Substantia nigra (tissue), 51 donors: ENCODE measurements at places on chromosomes 5 and 9.

DNA sequence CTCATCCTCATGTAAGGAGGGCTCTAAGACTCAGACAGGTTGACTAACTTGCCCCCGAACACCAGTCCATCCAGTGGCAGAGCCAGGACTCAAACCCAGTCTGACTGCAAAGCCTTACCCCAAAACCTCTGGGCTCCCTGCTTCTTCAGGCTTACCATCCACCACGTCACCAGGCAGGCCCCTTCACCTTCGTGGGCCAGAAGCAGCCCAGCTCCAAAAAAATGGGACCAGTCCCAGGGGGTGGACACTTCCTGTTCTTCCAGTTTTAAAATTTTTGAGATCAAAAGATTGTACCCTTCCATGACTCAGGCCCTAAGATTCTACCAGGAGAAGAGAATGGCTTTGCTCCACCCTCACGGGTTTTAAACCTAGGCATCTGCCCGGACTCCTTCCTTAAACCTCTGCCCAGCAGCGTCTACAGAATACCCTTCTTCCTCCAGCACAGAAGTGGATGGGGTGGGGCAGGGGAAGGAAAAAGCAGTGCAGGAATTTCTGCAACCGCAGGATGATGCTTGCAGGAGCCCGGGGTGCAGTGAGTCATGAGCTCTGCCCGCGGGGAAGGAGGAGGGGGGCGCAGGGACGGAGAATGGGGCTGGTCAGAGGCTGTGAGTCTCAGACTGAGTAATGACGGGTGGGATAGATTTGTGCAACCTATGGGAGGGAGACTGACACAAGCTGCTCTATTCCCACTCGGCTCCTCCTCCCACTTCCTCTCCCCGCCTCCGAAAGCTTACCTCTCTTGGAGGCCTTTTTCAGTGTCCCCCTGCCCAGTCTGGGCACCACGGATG lies 50.4 kb upstream of the STXBP1 start:
- no peak for DNase-seq

DNA sequence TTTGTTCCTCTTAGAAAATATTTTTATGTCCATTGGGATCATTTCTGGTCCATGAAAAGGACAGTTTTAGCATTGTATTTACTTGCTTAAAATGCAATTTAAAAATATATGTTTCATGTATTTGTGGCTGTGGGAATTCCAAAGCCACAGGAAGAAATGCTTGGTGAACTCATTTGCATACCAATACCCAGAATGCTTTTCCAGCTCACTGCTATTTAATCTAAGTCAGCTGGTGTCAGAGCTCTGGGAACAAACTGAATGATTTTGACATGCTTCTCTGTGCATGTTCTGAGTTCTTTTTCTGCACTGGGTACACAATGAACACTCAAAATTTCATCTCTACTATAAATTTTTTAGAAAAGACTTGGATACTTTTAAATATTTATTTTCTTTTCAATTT lies 482.8 kb upstream of the ARRDC3 start:
- no peak for DNase-seq

DNA sequence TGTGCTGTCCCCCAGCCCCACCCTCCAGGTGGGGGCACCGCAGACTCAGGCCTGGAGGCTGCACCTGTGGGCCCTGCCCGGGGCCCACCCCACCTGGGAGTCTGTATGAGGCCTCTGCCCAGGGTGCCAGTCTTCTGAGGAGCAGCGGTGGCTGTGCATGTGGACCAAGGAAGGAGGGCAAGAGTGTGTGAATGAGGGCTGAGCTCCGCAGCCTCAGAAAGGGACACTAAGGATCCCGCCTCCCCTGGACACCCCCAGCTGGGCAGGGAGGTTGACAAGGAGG lies 19.1 kb downstream of the FGD3 start:
- no peak for DNase-seq

GRCh38 chr9:71518045-71518827 lies 250.1 kb downstream of the CEMIP2 start:
- DNase-seq = no peak

GRCh38 chr5:138620663-138621224 lies 45.5 kb upstream of the HSPA9 start:
- no peak for DNase-seq

DNA sequence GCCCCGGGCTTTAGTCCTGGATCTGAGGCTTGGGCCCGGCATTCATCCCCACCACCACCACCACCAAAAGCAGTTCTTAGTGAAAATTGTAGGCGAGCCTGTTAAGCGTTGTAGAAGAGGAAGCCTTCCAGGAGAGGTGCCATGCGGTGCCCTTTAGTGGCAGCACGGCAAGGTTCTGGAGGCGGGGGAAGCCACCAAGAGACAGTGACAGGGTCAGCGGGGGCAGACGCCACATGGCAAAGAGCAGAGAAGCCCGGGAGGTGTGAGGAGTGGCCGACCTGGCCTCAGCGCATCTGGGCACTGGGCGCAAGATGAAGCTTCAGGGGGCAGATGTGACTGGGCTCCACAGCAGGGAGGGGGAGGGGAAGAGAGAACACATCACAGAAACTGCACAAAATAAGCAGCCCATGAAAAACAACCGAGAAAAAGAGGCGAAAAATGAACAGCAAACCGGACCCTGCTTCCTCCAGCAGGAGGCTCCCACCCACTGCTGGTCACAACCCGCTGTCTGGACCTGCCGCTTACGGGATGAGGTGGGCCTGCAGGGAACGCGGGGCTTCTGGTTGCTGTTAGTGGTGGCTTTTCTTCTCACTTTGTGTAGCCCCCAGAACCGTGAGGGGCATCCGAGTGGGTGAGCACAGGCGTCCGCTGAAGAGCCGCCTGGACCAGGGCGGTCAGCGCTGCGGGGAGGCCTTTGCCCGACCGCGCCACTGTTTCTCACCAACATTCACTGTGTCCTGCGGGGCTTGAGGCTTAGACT lies 4.3 kb downstream of the LRRC14B start:
- DNase-seq = no peak

DNA sequence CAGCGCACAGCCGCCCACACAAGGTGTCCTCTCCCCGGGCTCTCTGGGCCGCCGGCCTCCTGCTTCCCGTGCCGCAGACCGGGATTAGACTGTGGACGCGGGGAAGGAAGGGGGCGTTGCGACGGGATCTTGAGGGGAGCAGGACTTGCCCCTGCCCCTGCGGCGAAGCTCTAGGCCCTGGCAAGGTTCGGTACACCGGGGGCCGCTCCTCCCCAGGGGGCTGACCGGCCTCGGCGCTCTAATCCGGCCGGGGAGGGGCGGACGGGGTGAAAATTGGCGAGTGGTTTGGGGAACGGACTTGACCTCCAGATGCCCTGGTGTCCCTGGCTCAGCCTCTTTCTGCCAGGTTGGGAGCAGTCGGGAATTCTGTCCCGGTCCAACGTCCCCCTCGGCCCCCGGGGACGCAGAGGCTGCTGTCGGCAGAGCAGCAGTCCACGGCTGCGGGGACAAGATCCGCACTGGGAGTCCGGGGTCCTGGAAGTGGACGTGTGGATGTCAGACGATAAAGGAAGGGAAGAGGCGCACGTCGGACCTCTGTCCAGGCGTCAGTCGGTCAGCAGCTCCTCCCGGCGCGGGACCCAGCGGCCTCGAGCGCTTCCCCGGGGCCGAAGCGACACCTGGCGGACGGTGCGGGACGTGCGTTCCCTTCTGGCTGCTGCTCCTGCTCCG lies 1.9 kb upstream of the CNTFR start:
- peak; percentile 63 for DNase-seq

DNA sequence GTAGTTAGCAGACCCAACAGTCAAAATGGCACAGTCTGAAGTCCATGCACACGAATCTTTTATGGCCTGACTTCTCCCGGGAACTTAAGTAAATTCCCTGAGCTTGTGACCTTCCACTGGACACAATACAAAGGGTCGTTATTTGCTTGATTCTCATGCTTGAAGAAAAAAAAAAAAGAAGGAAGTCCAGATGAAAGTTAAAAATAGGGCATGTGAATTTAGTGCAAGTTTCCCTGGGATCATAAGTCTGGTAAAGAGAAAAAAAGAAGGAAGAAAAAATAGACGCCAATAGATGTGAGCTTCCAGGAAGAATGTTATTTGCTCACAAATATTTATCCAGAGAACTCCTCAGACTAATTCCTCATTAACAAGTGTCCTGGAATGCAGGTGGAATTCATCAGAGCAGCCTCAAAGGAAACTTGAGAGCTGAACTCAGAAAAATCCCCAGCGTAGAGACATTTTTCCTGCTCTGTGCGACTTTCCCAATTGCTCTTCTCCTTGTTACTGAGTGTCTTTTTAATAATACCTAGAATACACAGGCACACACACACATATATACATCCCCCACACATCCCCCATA lies 616.3 kb downstream of the EBF1 start:
- no peak for DNase-seq

GRCh38 chr5:165673499-165673898 lies 2168.1 kb downstream of the MAT2B start:
- DNase-seq = no peak

- DNase-seq = no peak
These were observed 32.0 kb downstream of the UNC13B start for GRCh38 chr9:35193762-35194161.

GRCh38 chr5:137199201-137199600 lies 299.9 kb downstream of the SPOCK1 start:
- DNase-seq = no peak

- DNase-seq = no peak
These were observed 212.3 kb downstream of the TRIM36 start for GRCh38 chr5:114957384-114957783.

DNA sequence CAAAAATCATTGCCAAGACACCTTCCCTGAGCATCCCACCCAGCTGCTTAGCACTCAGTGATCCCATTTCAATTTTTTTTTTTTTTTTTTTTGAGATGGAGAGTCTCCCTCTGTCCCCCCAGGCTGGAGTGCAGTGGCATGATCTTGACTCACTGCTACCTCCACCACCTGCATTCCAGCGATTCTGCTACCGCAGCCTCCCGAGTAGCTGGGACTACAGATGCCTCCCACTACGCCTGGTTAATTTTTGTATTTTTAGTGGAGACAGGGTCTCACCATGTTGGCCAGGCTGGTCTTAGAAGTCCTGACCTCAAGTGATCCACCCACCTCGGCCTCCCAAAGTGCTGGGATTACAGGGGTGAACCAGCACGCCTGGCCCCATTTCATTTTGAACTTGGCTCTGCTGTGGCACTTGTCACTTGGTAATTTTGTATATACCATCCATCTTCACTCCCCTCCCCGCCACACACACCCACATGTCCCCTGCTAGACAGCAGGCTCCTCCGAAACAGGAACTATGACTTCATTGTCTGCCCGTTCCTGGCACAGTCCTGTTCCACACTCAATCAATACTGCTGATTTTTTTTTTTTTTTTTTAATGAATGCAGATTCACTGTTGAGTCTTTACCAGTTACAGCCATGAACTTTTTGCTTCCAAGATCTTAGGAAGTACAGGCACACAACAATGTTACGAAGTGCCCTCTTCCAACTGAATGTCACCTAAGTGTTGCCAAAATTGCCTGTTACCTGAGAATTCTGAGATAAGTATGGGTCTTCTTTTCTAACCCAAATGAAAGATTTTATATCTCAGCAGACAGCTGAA lies 17.3 kb upstream of the ZBTB34 start:
- DNase-seq = peak; percentile 49

- DNase-seq = no peak
These were observed 1.8 kb downstream of the PDLIM4 start for GRCh38 chr5:132259069-132259851.

GRCh38 chr5:33852319-33852718 lies 39.5 kb downstream of the ADAMTS12 start:
- DNase-seq = no peak

GRCh38 chr5:135392256-135392655 lies 6.8 kb downstream of the MACROH2A1 start:
- no peak for DNase-seq

GRCh38 chr5:55633574-55634208 lies 78.4 kb downstream of the SLC38A9 start:
- DNase-seq = no peak

DNA sequence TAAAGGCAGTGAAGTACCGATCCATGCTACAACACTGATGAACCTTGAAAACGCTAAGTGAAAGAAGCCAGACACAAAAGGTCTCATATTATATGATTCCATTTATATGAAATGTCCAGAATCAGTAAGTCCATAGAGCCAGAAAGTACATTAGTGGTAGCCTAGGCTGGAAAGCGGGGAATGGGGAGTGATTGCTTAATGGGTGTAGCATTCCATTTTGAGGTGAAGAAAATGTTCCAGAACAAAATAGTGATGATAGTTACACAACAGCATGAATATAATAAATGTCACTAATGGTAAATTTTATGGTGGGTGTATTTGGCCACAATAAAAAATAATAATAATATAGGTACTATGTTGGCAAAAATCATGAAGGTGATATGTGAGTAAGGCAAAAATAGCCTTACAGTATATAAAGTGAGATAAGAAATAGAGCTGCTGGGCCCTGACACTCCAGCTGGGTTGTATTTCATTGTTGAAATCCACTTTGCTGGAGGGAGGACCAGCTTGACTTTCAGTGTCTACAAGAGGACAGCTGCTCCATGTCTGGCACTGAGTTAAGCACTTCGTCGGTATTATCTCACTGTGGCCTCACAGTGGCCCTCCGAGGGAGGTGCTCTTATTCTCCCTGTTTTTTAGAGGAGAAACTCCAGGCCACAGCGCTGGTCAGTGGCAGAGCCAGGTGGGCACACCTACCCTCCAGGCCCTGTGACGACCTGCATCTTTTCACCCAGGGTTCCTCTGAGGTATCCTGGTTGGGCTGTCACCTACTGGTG lies 22.4 kb upstream of the ANGPTL2 start:
- no peak for DNase-seq

- no peak for DNase-seq
These were observed 82.0 kb downstream of the YIPF5 start for GRCh38 chr5:144088206-144089064.

- DNase-seq = no peak
These were observed 36.5 kb upstream of the RASA1 start for GRCh38 chr5:87231037-87231808.

DNA sequence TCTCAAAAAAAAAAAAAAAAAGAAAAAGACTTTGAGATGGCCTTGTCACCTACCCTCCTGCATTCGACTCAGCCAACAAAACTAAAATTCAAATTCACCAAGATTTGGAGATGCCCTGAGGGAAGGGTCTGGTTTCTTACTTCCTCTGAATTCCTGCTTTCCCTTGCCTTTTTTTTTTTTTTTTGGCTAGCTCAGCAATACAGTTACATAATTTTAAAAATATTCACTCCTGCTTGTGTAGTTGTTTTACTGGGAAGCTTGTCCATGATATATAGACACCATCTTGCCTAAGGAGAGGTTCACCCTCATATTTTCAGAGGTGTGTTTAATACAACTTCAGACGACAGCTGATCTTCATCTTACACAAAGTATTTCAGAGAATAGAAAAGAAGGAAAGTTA lies 21.3 kb upstream of the SERINC5 start:
- DNase-seq = no peak
